Left renal pelvis (tissue), 4 donors: ENCODE measurements at places on chromosomes 2 and 18. TPM values are rescaled to one million over a fixed set of nuclear protein-coding genes. Genes with fewer than 3 reads are reported as not detected.
A peak's percentile ranks its signal among the peaks of the same experiment; 100 is the strongest.

GRCh38 chr2:125684932-125685331 is 971.0 kb upstream of the GYPC start:
- DNase-seq: no peak

DNA sequence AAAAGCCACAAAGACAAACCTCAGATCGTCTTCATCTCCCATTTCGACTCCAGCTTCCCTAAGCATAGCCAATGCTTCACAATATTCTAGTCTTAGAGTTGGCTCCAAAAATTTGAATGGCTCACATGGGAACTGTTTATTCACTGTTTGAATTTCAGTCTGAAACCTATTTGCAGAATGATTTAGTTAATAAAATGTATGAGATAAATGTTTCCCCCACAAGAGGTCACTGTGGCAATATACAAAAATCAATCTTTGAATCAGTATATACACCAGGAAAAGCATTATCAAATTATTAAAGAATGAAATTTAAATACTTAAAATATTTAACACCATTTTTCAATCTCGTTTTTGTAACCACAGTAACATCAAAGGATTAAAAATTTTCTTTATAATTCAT is 40.0 kb upstream of the MCM6 start:
- DNase-seq: peak; percentile 21

DNA sequence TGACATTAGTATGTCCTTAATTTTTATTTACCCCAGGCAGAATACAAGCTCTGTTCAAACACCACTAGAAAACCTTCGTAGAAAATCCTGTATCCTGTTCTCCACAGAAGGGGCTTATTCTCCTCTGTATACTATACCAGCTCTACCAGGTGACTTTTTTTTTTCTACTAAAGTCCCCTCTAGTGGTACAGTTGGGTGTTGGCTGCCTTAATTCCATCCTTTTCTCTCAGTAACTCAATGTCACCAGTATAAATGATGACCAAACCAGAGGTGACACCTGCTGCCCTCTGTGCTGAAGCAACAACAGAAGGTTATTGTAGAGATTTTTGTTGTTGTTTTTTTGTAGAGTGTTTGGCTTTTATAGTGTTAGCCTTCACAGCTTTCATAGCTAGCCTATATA is 1322.0 kb downstream of the LRP1B start:
- DNase-seq: no peak

GRCh38 chr18:23539296-23539695 is 36.0 kb downstream of the RMC1 start:
- DNase-seq: no peak

GRCh38 chr18:22550861-22551260 is 133.1 kb upstream of the CTAGE1 start:
- no peak for DNase-seq

GRCh38 chr2:133266041-133266925 is 302.0 kb downstream of the NCKAP5 start:
- no peak for DNase-seq

DNA sequence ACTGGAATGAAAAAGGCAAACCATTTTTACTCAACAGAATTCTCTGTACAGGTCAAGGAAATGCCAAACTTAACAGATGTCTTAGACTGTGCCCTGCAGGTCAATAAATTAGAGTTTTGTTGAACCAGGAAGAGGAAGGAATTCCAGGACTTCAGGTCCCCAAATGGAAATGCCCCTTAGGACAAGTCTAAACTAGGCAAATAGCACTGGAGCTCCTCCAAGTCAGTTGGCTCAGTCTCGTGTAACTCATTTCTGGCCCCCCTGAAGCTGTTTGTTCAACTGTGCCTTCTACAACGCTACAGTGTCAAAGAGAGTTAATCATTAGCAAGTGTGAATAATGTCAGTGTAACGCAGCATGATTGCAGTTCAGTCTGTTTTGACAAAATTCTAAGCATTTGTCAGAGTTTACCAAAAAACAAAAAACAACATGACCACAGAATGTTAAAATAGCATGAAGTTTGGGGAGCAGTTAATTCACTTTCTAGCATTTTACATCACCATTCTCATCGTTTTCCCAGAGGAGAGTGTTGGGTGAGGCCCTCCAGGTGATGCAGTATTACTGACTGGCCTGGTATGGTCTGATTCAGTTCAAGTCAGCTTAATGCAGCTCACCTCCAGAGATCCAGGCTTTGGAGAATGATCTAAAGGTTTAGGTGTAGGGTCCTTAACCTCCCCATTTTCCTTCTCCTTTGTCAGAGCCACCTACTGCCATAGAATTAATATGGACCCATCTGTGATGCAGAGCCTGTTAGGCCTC is 108.1 kb downstream of the AQP4 start:
- DNase-seq: no peak

GRCh38 chr2:109285244-109285651 is 156.2 kb downstream of the SH3RF3 start:
- no peak for DNase-seq

- no peak for DNase-seq
These were observed 89.2 kb upstream of the MYO3B start for GRCh38 chr2:170088776-170089175.

DNA sequence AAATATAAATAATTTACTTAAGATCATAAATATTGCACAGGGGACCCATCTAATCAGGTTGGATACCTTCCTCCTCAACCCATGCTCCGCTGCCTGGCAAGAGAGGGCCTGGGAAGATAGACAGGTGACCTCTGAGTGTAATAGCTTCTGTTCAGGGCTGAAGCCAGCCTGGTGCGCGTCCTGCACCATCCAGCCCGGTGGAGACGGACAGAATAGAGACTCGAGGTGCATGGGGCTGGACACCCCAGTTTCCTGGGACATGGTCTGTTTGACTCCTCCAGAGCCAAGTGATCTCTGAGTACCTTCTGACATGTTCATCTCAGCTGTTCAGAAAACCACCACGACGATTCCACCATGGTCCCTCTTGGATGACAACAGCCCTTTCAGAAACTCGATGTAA is 209.3 kb upstream of the MYT1L start:
- no peak for DNase-seq

DNA sequence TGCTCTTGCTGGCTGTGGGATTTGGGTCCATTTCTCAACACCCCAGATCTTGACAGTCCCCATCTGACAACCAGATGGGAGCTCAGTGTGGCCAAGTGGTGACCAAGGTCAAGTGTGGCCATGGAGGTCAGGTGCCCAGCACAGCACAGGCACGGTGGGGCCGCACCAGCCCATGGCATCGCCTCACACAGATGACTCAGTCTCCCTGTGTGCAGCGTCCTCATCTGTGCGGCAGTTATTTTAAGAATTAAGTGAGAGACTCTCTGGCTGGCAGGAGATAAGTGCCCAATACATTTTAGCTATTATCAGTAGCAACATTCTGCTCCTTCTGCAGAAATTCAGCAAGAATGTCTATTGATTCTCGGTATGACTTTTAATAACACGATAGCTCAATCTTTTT is 167.2 kb downstream of the DDX1 start:
- no peak for DNase-seq

GRCh38 chr2:86225581-86225980 is 26.3 kb downstream of the MRPL35 start:
- no peak for DNase-seq

DNA sequence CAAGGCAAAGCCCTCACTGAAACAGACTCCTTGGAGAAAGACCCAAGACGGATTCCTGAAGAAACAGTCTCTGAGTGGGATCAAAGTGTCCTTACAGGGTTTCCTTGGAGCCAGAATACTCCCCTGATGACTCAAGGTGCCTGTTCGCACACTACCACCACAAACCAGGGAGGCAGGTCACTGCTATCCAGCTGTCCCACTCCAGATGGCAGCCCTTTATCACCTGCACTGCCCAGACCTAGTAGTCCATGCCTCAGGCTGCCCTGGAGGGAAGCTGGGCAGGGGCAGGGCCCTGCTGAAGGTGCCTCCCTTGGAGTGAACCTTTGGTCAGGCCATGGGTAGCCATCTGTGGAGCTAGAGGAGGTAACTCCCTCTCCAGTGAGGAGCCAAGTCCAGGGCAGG is 34.1 kb downstream of the TRABD2A start:
- no peak for DNase-seq

DNA sequence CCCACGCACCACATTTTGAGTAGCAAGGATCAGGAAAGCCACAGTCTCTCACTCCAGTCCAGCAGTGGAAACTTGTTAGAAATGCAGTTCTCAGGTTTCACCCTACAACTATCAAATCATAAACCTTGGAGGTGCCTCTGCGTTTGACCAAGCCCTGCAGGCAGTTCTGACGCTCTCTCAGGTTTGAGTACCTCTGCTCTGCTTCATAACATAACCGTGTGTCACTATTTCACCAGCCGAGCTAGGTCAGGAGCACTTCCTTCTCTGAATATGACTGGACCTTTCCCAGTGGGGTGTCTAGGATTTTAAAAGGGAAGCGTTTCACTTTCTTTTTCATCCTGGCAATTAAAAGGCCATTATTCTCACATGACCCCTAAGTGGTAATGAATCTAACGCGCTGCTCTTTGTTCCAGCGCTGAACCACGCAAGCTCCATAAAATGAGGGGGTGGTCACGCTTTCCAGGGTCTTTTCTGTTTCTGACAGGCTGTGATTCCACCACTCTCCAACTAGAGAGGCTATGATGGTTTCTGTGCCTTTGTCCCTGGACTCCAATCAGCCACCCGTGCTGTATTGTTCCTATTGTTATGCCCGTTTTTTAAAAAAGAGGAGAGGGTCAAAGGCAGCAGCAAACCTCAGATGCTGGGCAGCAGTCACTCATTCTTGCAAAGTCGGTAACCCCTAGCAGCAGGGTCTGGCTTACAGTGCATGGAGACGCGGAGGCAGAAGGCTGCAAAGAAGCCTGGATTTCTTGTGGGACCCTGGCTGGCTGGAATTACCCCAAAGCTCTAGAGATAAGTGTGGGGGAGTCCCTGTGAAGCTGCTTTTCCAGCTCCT is 75.2 kb upstream of the CTNNA2 start:
- peak; percentile 17 for DNase-seq

DNA sequence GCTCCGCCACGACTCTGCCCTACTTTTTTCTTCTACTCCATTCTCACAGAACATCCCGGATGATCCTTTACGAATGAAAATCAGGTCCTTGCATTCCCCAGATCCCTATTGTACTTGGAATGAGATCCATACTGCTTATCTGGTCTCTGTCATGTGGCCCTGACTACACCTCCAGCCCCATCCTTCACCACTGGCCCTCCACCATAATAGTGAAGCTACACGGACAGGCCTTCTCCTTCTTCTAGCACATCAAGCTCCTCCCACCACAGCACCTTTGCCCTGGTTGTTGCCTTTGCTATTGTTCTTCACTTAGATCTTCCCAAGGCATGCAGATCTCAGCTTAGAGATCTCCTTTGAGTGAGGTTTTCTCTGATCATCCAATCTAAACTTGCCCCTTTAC is 20.1 kb upstream of the RMDN2 start:
- DNase-seq: no peak

- no peak for DNase-seq
These were observed 2.6 kb downstream of the NLRC4 start for GRCh38 chr2:32262105-32262504.

GRCh38 chr2:95300450-95300849 is 3.3 kb downstream of the KCNIP3 start:
- no peak for DNase-seq

The HRH4 gene
- 0.07 TPM for polyA plus RNA-seq

The SP9 gene
- not detected for polyA plus RNA-seq

The CYP26B1 gene
- 14.8 TPM for polyA plus RNA-seq

The ST8SIA5 gene
- polyA plus RNA-seq: 0.99 TPM

The EIF4E2 gene
- polyA plus RNA-seq: 97.4 TPM

The GPR45 gene
- polyA plus RNA-seq: 0.13 TPM

The BAZ2B gene
- 76.3 TPM for polyA plus RNA-seq

The SH3BP4 gene
- 43.6 TPM for polyA plus RNA-seq

The GIGYF2 gene
- polyA plus RNA-seq: 69.2 TPM

The TEX44 gene
- not detected for polyA plus RNA-seq

The MARCHF7 gene
- 172 TPM for polyA plus RNA-seq

The FER1L5 gene
- polyA plus RNA-seq: 0.77 TPM

The CCBE1 gene
- 36.2 TPM for polyA plus RNA-seq
